ENCODE measurements at places on chromosomes 6 and 20. TPM values are rescaled to one million over a fixed set of nuclear protein-coding genes. Genes with fewer than 3 reads are reported as not detected.

CRISP2 gene
- not detected for total RNA-seq

SULF2 gene
- 257 TPM for total RNA-seq

DEFB125 gene
- not detected for total RNA-seq

C6orf52 gene
- 1.5 TPM for total RNA-seq

IMPG1 gene
- not detected for total RNA-seq

HMGCLL1 gene
- 0.94 TPM for total RNA-seq

FAM209B gene
- total RNA-seq, result not detected

GRCh38 chr6:22925920-22926789, 356.8 kb downstream of the HDGFL1 start:
- no peaks in the 10 kb centered on the region for H3K36me3 ChIP-seq
- DNase-seq, result no peak
- no peaks in the 10 kb centered on the region for H3K27me3 ChIP-seq
- H3K4me3 ChIP-seq, result no peak overlapping the region

DNA sequence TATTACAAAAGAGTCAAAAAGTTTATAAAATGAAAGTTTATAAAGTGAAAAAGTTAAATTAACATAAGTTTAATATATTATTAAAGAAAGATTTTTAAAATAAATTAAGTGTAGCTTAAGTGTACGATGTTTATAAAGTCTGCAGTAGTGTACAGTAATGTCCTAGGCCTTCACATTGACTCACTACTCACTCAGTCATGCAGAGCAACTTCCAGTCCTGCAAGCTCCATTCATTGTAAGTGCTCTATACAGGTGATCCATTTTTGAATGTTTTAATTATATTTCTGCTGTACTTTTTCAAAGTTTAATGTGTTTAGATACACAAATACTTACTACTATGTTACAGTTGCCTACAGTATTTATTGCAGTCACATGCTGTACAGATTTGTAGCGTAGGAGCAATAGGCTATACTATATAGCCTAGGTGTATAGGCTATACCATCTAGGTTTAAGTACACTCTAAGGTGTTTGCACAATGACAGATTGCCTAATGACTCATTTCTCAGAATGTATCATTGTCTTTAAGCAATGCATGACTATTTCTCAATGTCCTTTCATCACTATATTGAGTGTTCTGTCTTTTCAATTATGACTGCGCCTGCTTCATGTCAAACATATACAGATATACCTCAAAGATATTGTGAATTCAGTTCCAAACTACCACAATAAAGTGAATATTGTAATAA, 1110.3 kb upstream of the MAP3K7 start:
- no peaks in the 10 kb centered on the region for H3K4me1 ChIP-seq
- no peaks in the 10 kb centered on the region for H3K27me3 ChIP-seq
- no peak overlapping the region for H3K27ac ChIP-seq
- no peaks in the 10 kb centered on the region for H3K36me3 ChIP-seq

DNA sequence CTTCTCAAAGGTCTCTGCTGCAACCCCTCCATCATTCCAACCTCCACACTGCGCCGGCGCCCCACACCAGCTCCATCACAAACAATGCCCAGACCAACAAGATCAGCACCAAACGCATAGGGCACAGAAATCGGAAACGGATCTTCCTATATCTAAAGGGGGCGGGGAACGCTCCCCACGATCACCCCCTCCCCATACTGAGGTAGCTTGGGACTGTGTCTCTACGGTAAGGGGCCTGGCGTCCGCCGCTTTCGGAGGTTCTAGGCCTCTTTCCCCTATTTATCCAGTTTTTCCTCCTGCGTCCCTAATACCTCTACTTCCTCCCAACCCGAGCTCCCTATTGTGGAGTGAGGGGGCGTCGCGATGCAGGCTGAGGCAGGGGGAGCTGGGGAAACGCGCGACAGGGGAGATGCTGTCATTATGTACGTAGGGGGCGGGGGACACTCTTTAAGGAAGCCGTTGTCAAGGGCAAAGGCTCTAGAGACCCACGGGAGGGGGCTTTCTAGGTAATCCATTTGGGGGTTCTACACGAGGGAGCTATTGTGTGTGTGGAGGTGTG, 909 bp downstream of the DNAAF9 start:
- H3K36me3 ChIP-seq, result no peaks in the 10 kb centered on the region
- DNase-seq, result no peak
- H3K4me3 ChIP-seq, result peak overlapping the region; percentile 97
- H3K27ac ChIP-seq, result peak overlapping the region; percentile 87
- no peaks in the 10 kb centered on the region for H3K27me3 ChIP-seq

GRCh38 chr6:89221971-89222711, 5.0 kb upstream of the GABRR1 start:
- H3K36me3 ChIP-seq, result no peaks in the 10 kb centered on the region
- no peaks in the 10 kb centered on the region for H3K4me1 ChIP-seq
- H3K27me3 ChIP-seq, result no peaks in the 10 kb centered on the region
- H3K4me3 ChIP-seq, result no peak overlapping the region

- H3K27ac ChIP-seq, result no peak overlapping the region
- H3K4me1 ChIP-seq, result peaks cover 39% of the 10 kb centered on the region
- no peaks in the 10 kb centered on the region for H3K27me3 ChIP-seq
Measured at GRCh38 chr6:138485005-138485545, 14.2 kb downstream of the NHSL1 start.

DNA sequence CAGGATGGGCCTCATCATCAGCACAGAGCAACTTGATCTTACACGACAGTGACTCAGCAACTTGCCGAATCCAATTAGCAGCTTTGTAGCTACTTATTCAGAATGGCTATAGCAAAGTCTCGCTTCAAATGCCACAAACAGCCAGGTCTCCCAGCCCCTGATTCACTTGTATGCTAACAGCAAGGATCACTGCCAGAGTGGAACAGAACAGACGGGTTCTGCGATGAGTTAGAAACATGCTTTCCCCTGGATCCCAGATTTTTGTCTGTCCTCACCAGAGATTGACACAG, 254.4 kb downstream of the NRN1 start:
- peak; percentile 51 for DNase-seq
- no peaks in the 10 kb centered on the region for H3K27me3 ChIP-seq
- no peaks in the 10 kb centered on the region for H3K36me3 ChIP-seq
- no peak overlapping the region for H3K4me3 ChIP-seq

DNA sequence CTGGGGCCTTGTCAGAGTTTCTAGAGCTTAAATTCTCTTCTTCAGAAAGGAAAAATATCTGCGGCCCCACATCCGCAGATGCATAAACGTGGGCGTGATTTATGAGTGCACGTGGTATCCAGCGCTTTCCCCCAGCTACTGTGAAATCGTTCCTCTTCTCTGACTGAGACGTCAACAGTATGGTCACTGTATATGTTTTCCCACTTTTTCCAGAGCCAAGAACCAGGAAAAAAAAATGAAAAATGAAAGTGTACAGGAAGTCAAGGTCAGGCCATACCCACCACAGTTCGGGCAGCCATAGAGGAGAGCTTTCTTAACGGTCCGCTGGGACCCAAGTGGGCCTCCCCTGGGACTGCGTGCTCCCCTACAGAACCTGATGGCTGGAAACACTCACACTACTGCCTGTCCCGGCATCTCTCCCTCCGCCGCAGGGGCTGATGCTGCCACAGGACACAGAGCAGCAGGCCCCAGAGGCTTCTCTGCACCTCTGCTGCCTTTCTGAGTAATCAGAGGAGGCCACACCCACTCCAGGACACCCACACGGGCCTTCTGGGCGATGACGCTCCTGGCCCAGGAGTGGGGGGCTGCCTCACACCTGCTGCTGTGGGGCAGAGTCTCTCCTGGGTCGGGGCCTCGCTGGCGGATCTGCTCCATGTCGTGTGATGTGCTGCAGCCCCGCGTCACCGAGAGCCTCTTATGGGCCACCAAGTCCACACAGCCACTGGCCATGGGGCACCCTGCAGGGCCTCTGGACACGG, 16.4 kb upstream of the STX16 start:
- H3K36me3 ChIP-seq, result no peaks in the 10 kb centered on the region
- H3K4me3 ChIP-seq, result no peak overlapping the region
- H3K27ac ChIP-seq, result no peak overlapping the region
- H3K4me1 ChIP-seq, result no peaks in the 10 kb centered on the region

GRCh38 chr20:51129147-51129776, 106.4 kb upstream of the KCNG1 start:
- no peaks in the 10 kb centered on the region for H3K36me3 ChIP-seq
- no peak overlapping the region for H3K27ac ChIP-seq
- DNase-seq, result no peak
- no peak overlapping the region for H3K4me3 ChIP-seq
- H3K27me3 ChIP-seq, result no peaks in the 10 kb centered on the region
- no peaks in the 10 kb centered on the region for H3K4me1 ChIP-seq

- H3K27ac ChIP-seq, result no peak overlapping the region
- H3K4me3 ChIP-seq, result no peak overlapping the region
- no peaks in the 10 kb centered on the region for H3K27me3 ChIP-seq
- no peaks in the 10 kb centered on the region for H3K4me1 ChIP-seq
- DNase-seq, result peak; percentile 78
- H3K36me3 ChIP-seq, result no peaks in the 10 kb centered on the region
Measured at GRCh38 chr6:40894962-40895799, 143.8 kb downstream of the UNC5CL start.

DNA sequence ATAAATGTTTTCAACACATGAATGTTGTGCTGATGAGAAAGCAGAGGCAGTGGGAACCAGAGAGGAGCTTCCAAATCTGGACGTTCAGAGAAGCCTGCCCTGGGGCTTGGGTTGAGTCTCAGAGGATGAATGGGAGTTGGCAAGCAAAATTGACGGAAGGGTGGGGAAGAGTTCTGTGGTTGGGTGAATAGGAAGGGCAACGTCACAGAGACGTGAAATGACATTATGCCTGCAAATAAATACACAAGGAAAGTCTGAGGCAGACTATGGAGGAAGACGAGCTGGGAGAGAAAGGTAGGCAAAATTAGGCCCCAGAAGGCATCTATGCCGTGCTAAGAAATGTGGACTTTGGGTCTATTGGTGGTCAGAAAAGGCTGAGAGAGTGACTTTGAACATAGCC, 25.2 kb upstream of the SGK1 start:
- DNase-seq, result no peak
- no peaks in the 10 kb centered on the region for H3K36me3 ChIP-seq
- no peak overlapping the region for H3K4me3 ChIP-seq
- H3K27me3 ChIP-seq, result no peaks in the 10 kb centered on the region
- no peaks in the 10 kb centered on the region for H3K4me1 ChIP-seq

DNA sequence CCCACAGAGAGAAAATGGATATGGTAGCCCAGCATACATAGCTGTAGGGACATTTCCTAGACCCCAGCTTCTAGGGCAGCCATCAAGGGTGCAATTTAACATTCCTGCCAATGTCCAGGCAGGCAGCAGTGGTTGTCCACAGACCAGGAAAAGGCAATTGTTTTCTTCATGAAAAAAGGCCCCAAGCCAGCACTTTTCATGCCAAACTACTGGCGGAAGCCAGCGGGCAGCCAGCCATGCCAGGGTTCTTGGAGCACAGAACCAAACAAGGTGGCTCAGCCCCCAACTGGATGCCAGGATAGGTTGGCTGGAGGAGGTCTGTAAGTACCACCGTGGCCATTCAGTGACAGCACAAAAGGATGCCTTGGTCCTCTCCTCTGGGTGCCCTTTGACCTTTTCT, 94.6 kb downstream of the BANF2 start:
- no peak overlapping the region for H3K27ac ChIP-seq
- H3K36me3 ChIP-seq, result no peaks in the 10 kb centered on the region
- H3K4me3 ChIP-seq, result no peak overlapping the region
- DNase-seq, result no peak
- peaks cover 4% of the 10 kb centered on the region for H3K4me1 ChIP-seq

DNA sequence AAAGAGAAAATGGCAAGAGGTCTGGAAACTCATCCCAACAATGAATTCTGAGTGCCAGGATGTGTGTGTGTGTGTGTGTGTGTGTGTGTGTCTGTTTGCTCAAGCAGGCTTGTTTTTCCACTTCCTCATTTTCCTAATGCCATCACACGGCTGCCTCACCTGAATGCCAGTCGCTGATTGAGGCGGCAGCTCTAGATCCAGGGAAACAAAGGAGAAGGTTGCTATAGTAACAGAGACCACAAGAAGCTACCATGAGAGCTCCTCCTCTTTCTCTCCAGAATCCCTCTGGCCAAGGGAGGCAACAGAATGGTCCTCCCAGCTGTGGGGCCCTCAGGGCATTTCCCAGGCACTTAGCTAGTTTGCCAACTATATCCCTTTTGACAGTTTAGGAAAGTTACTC, 241.1 kb upstream of the TSHZ2 start:
- no peak overlapping the region for H3K27ac ChIP-seq
- no peak overlapping the region for H3K4me3 ChIP-seq
- no peaks in the 10 kb centered on the region for H3K27me3 ChIP-seq
- DNase-seq, result no peak
- H3K36me3 ChIP-seq, result no peaks in the 10 kb centered on the region
- no peaks in the 10 kb centered on the region for H3K4me1 ChIP-seq

GRCh38 chr6:101605426-101605825, 211.9 kb downstream of the GRIK2 start:
- DNase-seq, result no peak
- no peaks in the 10 kb centered on the region for H3K27me3 ChIP-seq
- H3K4me1 ChIP-seq, result no peaks in the 10 kb centered on the region
- no peak overlapping the region for H3K27ac ChIP-seq
- H3K4me3 ChIP-seq, result no peak overlapping the region
- H3K36me3 ChIP-seq, result no peaks in the 10 kb centered on the region

- peaks cover 4% of the 10 kb centered on the region for H3K4me1 ChIP-seq
- no peak overlapping the region for H3K4me3 ChIP-seq
- DNase-seq, result no peak
- H3K27ac ChIP-seq, result no peak overlapping the region
Measured at GRCh38 chr6:139567095-139567494, 192.6 kb upstream of the CITED2 start.

GRCh38 chr20:63381781-63382431, 20.8 kb upstream of the CHRNA4 start:
- no peaks in the 10 kb centered on the region for H3K27me3 ChIP-seq
- no peak overlapping the region for H3K4me3 ChIP-seq
- no peaks in the 10 kb centered on the region for H3K4me1 ChIP-seq
- peak; percentile 56 for DNase-seq
- no peak overlapping the region for H3K27ac ChIP-seq
- no peaks in the 10 kb centered on the region for H3K36me3 ChIP-seq

- H3K27me3 ChIP-seq, result peaks cover 15% of the 10 kb centered on the region
- DNase-seq, result no peak
- no peak overlapping the region for H3K27ac ChIP-seq
- no peak overlapping the region for H3K4me3 ChIP-seq
Measured at GRCh38 chr6:36383606-36384005, 3.9 kb downstream of the ETV7 start.

- H3K4me1 ChIP-seq, result no peaks in the 10 kb centered on the region
- H3K27me3 ChIP-seq, result no peaks in the 10 kb centered on the region
- DNase-seq, result no peak
- H3K4me3 ChIP-seq, result no peak overlapping the region
- no peaks in the 10 kb centered on the region for H3K36me3 ChIP-seq
Measured at GRCh38 chr6:13470238-13471140, 16.9 kb downstream of the GFOD1 start.

DNA sequence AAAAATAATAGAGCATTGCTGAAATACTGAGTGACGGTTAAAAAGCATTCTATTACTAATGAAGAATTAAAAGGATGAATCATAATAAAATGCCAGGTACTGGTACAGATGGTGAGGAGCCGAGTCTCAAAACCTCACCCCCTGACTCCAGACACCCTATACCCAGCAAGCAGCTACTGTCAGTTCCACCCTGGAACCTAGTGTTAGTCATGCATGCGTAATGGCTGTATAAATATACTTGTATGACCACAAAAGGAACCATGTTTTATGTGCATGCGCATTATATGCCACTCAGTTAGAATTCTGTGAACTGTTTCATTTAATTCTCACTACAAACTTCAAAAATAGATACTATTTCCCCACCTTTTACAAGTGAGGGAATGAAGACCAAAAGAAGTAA, 568.7 kb upstream of the RNF217 start:
- no peaks in the 10 kb centered on the region for H3K27me3 ChIP-seq
- H3K4me1 ChIP-seq, result no peaks in the 10 kb centered on the region
- H3K27ac ChIP-seq, result no peak overlapping the region
- H3K4me3 ChIP-seq, result no peak overlapping the region
